Right hindlimb (tissue), 1 donor: ENCODE measurements at places on chromosomes 6 and 20.

DNA sequence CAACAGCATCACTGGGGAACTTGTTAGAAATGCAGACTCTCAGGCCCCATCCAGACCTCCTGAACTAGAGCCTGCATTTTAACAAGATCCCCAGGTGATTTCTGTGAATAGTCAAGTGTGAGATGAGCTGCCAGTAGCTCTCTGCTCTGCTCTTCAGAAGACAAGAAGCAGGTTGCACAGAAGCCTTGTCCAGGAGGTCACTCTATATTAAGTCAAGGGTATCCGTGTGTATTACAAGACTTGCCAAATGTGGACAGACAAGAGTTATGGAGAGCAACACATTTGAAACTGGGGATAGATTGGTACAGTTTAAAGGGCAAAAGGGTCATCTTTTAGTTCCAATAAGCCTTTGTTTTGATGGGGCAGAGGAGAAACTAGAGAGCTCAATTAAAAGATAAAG is 23.2 kb upstream of the RIN2 start:
- no peak for DNase-seq

- peak; percentile 80 for DNase-seq
These were observed 145.7 kb downstream of the BTBD9 start for GRCh38 chr6:38493931-38494547.

- DNase-seq: no peak
These were observed 446.2 kb downstream of the PLCB1 start for GRCh38 chr20:8578161-8578865.

DNA sequence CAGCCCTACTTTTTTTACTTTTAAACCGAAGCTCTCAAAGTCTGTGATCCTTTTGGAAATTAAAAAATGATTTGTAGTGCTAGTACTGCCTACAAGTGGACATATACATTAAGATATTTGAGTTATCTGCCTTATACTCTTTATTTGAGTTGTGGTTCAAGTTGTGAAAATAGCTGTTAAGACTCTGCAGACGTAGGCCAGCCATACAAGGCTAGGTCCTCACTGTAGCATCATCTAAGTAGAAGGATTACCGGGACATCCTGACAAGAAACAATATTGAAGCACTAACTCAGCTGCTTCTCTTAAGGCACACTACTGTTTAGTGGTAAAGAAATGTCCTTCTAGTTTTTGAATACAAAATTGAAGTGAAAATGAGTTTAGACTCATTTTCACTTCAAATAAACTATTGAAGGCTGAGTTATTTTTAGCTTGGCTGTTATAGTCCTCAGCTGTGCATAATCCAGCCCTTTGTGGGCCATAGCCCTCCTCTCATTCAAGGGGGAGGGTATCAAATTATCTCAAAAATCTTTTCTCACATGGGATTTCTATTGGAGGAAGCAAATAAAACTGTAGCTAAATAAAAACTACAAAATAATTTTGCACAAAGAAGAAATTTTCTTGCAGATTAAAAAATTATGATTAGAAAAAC is 68.1 kb downstream of the JAG1 start:
- no peak for DNase-seq

- no peak for DNase-seq
These were observed 328.1 kb downstream of the NKAIN2 start for GRCh38 chr6:124131779-124132178.

- DNase-seq: no peak
These were observed 96.6 kb downstream of the TMEM242 start for GRCh38 chr6:157226761-157227160.

- no peak for DNase-seq
These were observed 195.2 kb downstream of the BACH2 start for GRCh38 chr6:90101403-90101802.

GRCh38 chr20:11368499-11368898 is 549.2 kb upstream of the BTBD3 start:
- no peak for DNase-seq

DNA sequence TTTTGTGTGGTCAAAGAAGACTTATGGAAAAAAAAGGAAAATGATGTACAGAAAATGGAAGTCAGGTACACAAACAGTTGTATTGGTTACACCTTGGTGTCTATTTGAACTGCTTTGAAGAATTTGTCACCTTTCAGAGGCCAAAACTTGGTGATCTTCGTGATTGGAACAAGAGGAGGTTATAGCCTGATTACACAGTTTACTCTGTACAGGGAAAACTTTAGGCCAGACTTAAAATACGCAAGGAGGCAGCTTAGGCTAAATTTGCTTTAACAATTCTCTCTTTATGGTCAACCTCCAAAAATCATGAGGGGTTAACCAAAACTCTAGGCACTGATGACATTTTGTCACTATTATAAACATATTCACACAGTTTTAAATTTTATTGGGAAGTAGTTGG is 353.7 kb downstream of the PRKN start:
- DNase-seq: no peak

DNA sequence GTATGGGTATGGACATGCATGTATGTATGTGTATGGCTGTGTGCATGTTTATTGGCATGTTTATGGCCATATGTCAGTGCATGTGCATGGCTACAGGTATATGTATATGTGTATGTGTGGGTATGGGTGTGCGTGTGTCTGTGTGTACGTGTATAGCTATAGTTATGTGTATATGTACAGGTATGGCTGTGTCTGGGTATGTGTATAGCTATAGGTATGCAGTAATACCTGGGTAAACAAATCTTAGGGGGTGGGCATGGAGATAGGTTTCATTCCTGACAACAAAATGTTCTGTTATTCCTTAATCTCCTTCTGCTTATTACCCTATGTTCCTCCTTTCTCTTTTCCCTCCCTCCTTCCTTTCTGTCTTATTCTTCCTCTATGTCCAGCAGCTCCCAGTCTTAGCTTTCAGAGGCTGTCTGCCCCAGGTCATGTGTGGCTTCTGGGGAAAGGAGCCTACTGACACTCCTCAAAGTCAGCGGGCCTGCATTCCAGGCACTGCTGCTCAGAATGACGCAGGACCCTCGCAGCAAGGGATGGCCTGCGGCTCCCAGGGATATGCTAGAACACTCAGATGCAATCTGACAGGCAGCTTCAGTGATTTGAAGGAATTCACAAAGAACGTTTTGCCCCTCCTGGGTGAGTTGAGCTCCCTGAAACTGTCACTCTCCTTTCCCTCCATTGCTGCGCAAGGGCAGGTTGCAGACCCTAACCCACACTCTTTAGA is 139.3 kb upstream of the PHACTR1 start:
- DNase-seq: no peak

DNA sequence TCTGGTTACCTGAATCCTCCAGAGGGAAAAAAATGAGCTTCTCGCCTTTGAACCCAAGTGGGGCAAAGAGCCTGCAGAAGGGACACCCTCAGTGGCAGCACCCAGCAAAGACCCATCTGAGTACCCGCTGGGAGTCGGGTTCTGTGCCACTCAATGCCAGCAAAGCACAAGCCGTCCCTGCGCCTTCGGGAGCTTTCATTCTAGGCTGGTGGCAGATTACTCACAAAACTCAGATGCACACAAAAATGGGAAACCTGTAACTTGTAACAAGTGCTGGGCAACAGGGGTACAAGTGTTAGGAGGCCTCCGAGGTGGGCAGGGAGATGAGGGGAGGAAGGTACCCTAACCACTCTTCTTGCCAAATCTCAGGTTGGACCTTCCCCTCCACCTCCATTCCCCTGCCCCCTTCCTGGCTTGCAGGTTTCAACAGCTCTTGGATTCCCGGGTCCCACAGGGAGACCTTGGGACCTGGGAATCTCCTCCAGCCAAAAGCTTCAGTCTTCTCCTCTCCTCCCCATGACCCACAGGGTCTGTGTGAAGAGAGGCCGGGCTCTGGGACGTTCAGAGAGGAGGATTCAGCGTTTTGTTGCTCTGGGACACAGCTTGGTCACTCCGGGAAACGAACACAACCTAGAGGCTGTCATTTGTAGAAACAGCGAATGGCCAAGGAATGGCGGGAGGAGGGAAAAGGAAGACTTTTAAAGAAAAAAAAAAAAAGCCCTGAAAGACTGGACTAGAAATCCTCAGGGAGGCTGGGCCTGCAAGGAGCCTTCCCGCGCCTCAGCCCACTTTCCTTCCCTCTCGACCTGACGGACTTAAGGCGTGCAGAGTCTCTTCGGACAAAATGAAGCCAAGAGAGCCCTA is 1.2 kb upstream of the PARD6B start:
- DNase-seq: no peak

DNA sequence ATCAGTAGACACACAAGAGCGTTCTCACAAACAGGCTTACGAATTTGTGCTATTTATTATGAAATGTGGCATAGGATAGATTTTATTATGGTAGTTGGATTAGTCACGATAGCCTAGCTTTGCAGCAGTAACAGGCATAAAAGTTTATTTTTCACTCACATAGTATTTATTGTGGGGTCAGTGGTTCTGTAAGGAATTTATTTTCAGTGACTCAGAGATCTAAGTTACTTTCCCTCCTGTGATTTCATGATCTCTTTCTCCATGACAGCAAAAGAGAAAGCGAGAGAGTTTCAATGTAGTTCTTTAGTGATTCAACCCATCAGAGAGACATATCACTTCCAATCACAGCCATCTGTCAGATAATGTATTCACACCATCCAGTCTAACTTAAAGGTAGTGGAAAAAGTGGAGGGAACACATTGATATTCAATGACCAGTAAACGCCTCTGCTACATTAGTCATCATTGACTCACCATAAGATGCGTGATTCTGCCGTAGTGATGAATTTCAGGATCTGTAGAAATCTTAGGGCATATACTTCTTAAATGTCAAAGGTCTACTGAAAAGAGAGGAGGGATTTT is 605.5 kb downstream of the HDGFL1 start:
- no peak for DNase-seq
